ENCODE measurements at places on chromosomes 7 and 10.

- DNase-seq, result no peak
Observed at GRCh38 chr10:117275121-117275520, 34.2 kb downstream of the SLC18A2 start.

DNA sequence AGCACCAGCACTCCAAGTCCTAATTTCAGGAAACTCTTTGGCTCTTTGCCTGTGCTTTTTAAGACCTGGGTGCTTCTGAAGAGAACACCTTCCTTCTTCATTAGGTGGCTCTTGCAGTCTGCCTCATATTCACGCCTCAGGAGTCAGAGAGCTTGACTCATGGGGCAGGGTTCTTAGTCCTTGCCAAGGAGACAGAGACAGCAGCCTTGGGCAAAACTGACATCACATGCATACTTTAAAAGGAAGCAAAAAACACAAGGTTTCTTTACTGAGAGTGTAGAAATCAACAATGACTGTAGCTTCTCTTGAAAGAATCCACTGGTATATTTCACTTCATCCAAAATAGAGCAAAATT lies 780.6 kb downstream of the INHBA start:
- no peak for DNase-seq

DNA sequence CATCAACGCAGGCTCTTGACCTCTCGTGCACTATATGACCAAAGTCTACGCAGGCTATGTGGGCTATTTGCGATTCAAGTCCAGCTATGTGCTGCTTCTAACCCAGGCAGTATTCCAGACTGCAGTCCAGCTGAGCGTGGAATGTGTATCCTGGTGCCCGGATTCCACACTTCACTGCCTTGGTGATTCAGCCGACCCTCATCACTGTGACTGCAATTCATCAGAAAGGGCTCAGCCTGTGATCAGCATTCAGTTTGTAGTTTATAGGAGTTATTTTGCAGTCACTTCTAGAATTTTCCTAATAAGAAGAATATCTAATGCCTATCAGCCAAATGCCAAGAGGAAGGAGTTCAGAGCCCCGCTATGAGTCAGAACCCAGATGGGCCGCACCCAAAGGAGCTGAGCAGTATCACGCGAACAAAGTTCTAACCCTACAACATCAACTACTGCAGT lies 119.8 kb upstream of the LANCL2 start:
- DNase-seq, result no peak

DNA sequence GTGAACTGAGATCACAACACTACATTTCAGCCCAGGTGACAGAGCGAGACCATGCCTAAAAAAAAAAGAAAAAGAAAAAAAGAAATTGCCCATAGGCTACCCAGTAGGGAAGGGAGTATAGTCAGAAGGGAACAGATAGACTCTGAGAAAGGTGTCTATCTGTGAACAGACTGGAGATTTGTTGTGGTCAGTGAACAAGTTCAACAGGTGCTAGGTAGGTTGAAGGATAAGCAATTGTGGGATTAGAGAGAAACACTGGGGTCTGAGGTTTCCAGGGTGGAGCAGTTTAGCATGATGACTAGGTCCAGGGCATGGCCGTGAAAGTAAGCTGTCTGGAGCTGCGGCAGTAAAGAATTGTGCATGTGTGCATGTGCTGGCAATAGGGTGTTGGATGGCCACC lies 6.9 kb downstream of the LRGUK start:
- no peak for DNase-seq

DNA sequence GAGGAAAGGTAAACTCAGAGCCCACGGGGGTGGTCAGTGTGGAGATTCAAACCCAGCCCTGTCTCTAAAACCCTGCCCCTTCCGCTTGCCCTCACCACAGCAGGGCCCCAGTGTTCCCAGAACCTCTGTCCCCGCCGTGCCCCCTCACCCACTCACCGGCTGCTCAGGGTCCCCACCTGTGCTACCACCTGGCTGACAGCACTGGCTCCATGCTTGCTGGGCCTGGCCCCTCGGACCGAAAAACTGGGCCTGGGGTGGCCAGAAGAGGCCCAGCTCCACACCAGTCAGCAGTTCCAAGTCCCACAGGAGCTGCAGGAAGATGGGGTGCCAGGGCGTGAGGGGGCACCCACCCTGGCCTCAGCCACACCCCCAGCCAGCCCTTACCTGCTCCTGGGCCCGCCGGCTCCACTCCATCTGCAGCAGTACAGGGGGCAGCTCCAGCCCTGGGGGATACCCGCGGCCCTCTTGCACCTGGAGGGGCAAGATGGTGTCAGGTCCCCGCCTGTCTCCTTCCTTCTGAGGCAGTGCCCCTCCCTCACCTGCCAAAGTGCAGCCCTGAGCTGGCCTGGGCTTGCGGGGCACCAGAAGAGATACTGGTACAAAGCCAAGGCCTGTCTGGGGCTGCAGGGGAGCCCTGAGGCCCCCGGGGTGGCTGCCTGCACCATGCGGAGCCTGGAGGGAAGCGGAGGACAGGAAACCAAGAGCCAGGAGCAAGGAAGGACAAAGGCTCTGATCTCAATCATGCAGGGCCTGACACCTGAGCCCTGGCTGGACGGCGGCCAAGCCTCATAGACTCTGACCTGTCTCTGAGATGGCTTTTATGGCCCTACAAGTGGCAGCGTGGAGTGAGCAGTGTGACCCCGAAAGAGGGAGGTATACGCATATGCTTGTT lies 11.7 kb downstream of the ATP6V1F start:
- DNase-seq, result no peak

GRCh38 chr10:113445736-113446135 lies 107.1 kb upstream of the HABP2 start:
- no peak for DNase-seq

DNA sequence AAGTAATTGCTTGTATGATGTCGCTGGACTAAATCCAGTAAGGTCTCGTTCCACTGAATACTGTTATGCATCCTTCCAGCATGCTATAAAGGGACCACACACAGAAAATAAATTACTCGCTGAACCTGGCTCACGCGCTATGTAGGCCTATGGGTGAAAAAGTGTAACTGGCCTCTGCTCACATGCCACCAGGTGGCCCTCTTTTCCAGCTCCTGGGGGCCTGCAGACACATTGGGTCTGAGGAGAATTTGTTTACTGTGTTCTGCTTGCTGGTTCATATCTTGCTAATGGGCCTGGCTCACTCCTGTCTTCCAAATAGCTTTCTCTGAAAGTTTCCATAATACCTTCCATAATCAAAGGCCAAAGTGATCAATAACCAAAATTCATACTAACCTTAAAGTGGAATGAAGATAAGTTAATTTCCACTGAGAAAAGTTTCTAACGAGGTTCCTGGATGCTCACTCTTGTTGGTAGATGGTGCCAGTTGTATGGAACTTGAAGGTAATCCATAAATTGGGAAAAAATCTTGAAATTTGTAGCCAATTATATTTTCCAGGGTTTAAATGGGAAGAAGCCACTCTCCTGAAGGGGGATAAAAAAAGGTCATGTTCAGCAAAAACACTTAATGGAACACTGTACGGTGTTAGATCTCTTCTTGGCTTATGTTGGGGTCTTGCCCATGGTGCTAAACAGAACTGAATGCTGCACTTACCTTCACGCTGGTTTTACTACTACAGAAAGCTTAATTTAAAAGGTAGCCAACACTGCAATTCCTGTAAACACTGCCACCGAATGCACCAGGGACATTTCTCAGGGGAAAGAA lies 27.0 kb upstream of the ZPBP start:
- DNase-seq, result no peak

DNA sequence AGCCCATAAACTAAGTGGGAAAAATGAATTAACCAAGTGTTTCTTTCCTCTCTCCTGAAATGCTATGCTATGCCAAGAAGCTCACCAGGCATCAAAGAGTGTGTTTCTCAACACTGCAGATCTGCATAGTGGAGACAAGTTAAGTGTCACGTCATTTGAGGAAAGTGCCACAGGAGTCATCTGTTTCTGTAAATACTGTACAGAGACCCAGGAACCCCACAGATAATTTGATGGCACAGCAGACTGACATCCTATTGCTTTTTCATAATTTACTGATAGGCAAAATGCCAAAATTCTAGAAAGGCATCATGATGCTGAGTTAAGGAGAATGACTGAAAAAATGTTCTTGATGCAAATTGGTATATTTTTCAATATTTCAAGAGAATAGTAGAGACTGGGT lies 124.3 kb downstream of the NRCAM start:
- DNase-seq, result no peak

DNA sequence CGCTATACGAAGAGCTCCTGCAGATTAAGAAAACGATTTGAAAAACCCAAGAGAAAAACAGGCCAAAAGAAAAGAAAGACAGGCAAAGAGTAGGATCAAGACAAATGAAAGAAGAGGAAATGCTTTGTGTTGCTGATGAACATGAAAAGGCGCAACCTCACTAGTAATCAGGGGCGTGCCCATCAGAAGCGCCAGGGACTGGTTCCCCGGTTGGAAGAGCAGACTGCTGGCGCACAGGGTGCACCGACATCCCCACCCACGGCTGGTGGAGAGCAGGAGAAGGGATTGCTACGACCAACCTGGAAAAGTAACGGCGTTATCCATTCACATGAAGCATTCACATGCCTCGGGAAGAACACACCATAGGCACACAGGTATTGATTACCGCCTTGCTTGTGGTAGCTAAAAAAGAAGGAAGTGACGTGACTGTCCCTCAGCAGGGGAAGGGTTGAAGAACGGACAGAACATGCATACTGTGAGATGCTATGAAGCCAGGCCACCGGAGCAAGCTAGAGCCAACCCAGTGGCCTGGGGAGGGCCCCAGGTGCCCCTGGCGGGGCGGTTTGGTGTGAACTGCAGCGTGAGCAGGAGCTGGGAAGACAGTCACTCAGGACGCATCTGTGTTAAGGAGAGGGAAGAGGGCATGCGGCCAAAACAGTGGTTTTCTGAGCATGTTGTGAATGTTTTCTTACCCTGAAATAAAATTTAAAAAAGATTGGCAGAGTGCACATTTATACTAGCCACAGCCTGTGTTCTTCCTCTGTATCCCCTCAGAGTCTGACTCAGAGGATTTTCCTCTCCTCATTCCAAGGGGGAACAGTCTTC lies 18.3 kb downstream of the AGAP3 start:
- no peak for DNase-seq

DNA sequence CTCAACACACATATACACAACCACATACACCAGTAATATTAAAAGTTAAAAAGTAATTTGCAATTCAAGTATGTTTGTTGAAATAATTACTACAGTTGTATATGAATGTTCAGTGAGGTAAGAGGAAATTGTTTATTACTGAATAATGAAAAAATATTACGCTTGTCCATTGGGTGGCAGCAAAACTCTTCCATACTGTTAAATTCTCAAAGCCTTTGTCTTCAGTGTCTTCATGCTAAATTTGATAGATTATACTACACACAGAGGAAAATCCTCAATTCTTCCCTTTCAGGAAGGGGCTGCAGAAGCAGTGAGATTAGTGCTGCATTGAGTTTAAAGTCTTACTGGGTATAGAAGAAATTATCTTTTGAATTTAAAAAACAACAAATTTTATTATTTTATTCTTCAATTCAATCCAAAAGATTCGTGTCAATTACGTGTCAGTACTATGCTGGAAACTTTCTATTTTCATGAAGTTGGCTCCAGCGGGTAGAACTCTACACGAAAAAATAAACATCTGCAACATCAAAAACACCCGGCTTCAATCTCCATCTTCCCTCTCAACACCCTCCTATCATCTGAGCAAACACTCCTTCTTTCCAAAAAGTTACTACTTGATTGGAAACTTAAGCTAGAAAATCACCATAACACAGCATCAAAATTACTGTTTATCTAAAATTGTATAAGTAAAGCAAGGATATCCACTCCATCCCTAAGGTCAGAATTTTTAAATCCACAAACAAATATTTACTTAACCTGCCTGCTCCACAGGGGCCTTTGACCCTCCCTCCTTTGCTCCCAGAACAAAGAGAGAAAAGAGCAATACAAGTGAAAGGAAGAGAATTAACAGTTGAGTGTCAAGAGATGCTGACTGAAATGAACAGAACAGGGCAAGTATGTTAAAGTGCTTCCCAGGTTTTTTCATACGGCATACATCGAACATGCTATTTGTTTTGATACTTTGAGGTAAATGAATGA lies 37.0 kb upstream of the TES start:
- no peak for DNase-seq

DNA sequence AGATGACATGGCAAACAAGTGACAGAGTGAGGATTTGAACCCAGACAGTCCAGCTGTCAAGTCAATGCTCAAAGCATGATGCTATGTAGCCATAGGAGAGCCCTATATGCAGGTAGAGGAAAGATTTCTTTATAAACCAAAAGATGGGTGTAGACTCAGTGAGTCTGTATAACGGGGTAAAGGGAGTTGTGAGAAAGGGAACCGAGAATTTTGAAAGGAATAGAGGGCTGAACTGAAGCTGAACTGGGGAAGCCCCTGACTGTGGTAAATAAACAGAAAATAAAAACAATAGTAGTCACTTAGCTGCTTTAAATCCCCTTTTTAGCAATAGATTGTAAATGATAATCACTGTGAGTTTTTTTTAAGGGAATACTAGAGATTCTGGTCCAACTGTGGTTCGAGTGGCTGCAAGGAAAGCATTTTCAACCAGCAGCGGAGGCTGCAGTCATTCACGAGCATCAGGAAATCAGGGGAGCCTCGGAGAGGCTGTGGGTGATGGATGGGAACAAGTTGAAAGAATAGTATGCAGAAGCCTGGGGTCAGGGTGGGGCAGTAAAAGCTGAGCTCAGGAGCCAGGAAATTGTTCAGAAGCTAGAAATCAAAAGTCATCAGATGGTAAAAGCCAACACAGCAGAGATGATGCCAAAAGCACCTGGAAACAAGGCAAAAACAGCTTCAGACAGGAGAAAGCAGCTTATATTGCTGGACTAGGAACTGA lies 393.5 kb downstream of the GFRA1 start:
- DNase-seq, result no peak

DNA sequence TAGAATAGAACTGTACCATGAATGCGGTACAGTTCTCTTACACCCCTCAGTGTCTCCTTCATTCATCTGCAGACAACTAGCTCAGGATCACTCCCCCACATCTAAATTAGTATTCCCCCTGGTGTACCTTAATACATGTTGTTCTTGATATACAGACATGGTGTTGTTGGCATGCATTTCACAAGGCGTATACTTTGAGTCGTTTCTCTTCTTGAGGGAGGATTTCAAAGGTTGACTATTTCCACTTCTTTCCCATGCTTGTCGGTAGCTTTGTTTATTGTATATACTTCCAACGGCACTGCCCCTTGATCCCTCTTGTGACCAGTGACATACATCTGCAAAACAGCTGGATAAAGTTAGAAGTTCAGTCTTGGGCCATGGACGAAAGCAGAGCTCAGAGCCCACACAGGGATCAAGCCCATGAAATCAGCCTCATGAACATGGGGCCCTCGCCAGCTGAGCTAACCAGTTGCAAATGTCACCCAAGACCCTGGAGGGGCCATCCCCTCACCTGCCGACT lies 8.6 kb downstream of the CPA4 start:
- no peak for DNase-seq

- DNase-seq, result no peak
Observed at GRCh38 chr10:97153270-97153850, 32.4 kb downstream of the SLIT1 start.

DNA sequence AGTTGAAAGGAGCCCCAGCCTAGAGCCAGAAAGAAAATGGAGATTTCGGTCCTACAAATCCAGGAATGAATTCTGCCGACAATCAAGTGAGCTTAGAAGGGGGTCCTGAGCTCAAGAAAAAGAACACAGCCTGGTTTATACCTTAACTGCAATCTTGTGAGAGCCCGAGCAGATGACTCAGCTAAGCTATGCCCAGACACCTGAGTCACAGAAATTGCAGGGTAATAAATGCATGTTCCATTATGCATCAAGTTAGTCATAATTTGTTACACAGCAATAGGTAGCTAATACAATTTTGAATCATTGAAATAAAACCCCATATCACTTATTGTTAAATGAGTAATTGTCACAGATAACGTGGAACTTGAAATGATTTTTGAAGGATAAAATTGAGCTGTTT lies 111.8 kb upstream of the FOXP2 start:
- no peak for DNase-seq

GRCh38 chr10:21715531-21716195 lies 181.6 kb downstream of the MLLT10 start:
- DNase-seq, result no peak
